Osteoblast (primary cell): ENCODE measurements at places on chromosomes 5 and 9. TPM values are rescaled to one million over a fixed set of nuclear protein-coding genes. Genes with fewer than 3 reads are reported as not detected.

GRCh38 chr9:115628426-115628825 lies 510.5 kb upstream of the TNC start:
- DNase-seq = no peak

The BTNL8 gene
- not detected in 2 replicates for total RNA-seq

The SELENOP gene
- 171 and 198 TPM in 2 replicates for total RNA-seq

The ZCCHC9 gene
- 22.1 and 23.3 TPM in 2 replicates for total RNA-seq

GRCh38 chr5:133967698-133968203 lies 674 bp downstream of the C5orf15 start:
- DNase-seq = no peak

DNA sequence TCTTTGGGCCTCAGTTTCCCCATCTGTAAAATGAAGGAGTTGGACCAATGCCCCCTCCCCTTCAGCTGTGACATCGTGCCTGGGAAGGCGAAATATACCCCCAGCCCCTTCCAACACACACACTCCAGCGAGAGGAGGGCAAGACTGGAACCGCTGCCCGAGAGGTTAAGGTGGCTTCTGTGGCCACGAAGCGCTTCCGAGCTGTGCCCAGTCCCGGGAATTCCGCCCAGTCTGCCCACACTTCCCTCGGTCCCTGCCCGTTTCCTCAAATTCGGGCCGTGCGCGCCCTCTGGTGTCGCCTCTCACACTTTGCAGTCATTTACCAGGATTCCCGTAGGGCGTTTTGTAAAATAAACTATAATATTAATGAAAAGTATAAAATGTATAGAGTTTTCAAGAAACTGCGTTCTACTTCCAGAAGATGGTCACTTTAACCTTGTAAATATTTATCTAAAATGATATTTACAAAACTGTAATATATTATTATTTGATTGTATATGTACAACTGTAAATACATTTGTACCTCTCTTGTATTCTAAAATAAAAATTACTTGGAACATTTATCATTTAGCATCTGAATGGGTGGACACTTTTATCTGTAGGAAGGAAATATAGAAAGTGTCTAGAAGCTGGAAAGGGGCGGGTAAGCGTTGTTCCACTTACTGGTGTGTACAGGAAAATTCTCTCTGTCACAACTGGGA lies 11.0 kb upstream of the EXOSC2 start:
- peak; percentile 97 for DNase-seq

The LCN1 gene
- not detected in 2 replicates for total RNA-seq

GRCh38 chr9:35598866-35599590 lies 6.0 kb upstream of the TESK1 start:
- no peak for DNase-seq

DNA sequence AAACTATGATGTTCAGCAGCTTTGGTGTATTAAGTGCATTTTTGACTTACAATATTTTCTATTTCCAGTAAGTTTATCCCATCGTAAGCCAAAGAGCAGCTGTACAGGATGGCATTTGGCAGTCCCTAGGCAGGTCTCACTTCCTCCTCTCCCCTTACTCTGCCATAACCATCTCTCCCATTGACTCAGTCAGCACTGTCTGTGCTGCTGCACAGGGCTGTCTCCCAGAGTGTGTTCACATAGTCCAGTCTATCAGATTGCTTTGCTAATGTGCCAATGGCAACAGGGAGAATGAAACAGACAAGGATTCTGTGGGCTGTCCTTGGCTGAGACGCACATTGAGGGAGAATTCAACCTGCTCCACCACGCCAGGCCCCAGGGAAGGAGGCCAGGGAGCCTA lies 47.0 kb upstream of the CAST start:
- DNase-seq = peak; percentile 11

The TJP2 gene
- 28.6 and 30.4 TPM in 2 replicates for total RNA-seq

- DNase-seq = peak; percentile 53
Observed at GRCh38 chr9:93659044-93659836, 82.9 kb downstream of the PHF2 start.

GRCh38 chr9:136996361-136997292 lies at the start of gene CLIC3:
Gene CLIC3, minus strand, starts transcription at chr9:136996568. Its CDS starts 25 bp downstream, at chr9:136996543.
- DNase-seq = no peak

The CCL27 gene
- 0.36 TPM in 1 of 2 replicates, not detected in the other for total RNA-seq

The EDIL3 gene
- total RNA-seq = 366 and 406 TPM in 2 replicates

GRCh38 chr9:34518110-34518616 lies 4.6 kb downstream of the ENHO start:
- DNase-seq = peak; percentile 47

- peak; percentile 72 for DNase-seq
Observed at GRCh38 chr5:114363837-114364236, 2.0 kb downstream of the KCNN2 start.

The INVS gene
- total RNA-seq = 26.2 and 27.1 TPM in 2 replicates

The TEX48 gene
- not detected in 2 replicates for total RNA-seq

DNA sequence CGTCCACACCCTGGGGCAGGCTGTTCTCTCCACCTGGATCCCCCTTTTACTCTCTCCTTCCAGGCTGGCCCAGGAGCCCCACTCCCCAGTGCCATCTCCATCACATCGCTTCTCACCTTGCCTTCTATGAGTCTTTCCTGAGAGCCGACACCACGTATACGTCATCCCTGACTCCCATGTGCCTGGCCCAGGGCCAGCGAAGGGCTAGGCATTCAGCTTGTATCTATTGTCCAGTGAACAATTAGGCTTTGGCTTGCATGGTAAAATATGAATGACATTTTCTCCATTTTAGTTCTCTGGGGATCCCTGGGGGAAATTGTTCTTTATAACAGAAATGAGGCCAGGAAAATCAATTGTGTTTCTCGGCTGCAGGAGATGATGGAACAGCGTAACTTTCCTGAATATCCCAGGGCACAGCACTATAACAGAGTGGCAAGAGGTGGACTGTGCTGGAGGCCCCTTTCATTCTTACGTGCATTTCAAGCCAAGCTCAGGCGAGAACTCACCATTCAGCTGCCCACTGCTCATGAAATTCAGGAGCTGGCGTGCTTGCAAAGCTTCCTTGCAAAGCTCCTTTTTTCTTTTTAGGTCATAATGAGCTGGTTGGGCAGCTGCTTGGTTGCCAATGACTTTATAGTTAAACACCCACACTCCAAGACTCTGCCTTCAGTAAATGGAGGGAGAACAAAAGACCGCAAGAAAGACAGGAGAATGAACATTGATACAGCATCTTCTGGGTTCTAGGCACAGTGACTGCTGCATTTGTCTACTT lies 37.7 kb downstream of the NSG2 start:
- no peak for DNase-seq

GRCh38 chr5:29662876-29663275 lies 1530.6 kb upstream of the CDH6 start:
- no peak for DNase-seq

The SHOC1 gene
- under 0.01 TPM in 2 replicates for total RNA-seq

DNA sequence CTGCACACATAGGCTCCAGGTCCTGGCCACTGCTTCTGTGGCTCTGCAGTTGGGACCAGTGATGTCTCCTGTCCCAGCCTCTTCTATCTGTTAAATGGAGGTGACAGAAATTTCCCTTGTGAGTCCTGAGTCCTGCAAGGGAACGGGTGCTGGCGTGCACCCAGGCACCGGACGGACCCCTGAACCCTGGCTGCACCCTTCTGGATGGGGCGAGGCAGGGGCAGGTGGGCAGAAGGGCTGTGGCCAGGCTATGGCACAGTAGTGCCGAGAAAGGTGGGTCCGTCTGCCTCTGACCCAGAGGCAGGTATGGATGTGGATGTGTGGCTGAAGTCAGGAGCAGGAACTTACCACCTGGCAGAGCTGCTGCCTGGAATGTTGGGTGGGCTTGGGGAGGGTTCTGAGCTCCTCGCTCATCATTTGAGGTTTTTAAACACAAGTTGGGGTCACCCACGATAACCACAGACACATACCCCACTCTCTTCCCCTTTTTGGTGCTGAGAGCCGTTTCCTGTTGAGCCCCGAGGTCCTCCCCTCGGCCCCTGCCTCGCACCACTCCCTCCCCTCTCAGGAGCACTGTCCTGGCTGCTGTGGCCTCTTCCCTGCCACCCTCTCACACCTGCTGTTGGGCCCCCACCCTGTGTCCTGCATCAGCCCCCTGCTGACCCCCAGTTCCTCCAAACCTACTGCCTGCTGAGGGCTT lies 82.0 kb downstream of the COL5A1 start:
- no peak for DNase-seq

DNA sequence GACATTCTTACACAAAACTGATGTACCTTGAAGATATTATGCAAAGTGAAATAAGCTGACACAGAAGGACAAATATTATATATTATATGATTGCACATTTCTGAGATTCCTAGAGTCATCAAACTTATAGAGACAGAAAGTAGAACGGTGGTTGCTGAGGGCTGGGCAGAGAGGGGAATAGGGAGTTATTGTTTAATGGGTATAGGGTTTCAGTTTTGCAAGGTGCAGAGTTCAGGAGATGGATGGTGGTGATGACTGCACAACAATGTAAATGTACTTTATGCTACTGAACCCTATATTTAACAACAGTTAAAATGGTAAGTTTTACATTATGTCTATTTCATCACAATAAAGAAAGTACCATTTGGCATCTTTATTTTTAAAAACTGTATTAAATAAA lies 315.8 kb upstream of the POU5F2 start:
- DNase-seq = no peak

GRCh38 chr5:76219636-76220035 lies 136.5 kb downstream of the SV2C start:
- DNase-seq = no peak

DNA sequence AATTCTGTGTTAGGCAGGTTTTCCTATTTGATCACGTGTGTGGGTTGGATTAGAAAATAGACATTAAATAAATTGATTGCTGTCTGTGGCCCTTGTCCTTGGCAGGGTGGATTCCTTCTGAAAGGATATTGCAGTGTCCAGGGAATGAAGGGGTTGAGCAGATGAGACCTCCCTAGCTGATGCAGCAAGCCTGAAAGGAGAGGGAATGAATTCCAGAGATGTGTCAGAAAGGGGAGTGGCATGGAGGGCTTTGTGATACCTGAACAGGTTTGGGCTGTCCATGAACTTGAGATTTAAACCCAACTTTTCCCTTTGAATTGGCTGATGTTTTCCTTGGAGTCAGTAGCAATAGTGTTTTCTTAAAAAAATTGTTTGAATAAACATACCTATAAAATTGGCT lies 66.8 kb downstream of the ADCY2 start:
- DNase-seq = no peak

DNA sequence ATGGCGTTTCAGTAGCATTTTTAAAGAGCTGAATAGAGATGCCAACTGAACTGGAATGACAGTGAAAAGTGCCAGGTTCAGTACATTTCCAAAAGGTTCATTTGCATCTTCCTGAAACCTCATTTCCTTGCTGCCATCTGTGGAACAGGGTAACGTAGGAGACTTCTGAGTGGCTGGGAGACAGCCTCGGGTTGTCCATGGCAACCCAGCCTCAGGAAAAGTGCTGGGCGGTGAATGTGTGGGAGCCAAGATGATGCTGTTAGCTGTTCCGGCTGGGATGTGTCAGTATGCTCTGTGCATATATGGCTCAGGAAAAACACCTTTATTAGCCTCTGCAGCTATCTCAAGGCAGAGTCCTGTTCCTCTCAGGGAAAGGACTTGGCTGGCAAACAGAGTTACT lies 87.5 kb downstream of the KLHL3 start:
- DNase-seq = no peak

The FOXD4L4 gene
- under 0.01 TPM in 2 replicates for total RNA-seq
